Putamen (tissue), 1 donor: ENCODE measurements at places on chromosomes 7 and 10.
A peak's percentile ranks its signal among the peaks of the same experiment; 100 is the strongest.

DNA sequence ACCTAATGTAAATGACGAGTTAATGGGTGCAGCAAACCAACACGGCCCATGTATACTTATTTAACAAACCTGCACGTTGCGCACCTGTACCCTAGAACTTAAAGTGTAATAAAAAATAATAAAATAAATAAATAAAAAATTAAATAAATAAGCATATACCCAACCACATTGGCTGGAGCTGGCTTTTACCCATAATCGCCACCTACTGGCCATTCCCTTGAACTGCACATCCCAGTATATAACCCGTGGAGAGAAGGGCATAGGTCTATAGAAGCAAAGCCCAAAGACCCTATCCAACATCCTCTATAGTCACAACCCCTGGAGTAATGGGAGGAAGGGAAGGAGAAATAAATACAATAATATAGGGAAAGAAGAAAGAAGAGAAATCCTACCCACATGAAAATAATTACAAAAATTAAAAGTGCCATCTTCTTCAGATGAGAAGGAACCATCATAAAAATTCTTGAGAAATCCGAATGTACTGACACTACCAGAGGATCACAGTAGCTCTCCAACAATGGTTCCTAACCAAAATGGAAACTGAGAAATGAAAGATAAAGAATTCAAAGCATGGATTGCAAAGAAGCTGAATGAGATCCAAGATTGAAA lies 65.6 kb downstream of the TWIST1 start:
- no peak for DNase-seq

DNA sequence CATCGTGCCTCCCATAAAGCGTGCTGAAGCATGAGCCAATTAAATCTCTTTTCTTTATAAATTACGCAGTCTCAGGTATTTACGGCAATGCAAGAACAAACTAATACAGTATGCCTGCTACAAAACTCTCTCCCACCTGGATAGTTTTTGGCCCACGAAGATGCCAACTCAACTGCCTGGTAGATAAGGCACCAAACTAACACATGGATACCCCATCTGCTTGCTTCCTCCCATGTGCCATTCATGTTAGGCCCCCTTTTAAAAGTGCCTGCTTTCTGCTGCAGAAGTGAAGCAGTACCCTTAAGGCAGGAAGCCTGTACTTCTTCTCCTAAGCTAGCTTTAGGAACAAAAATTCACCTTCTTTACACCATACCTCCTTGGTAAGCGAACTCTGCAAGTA lies 15.6 kb upstream of the EPC1 start:
- DNase-seq: no peak

GRCh38 chr7:14760730-14761478 lies 141.6 kb downstream of the DGKB start:
- no peak for DNase-seq

GRCh38 chr10:125363791-125364190 lies 203.4 kb upstream of the CTBP2 start:
- DNase-seq: no peak

DNA sequence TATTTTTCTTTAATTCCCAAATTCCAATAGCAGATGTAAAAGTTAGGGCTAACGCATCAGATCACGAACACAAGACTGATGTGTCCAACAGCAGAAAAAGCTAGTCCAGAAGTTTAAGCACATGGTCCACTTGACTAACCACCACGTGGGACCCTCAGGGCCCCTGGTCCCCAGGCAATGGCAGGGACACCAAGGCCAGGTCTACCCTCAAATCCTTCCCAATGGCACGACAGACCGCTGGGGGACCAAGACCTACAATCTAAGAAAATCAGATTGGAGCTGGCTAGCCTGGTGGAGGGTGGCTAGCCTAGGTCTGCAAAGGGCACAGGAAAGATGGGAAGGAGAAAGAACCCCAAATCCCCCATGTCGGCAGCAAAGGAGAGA lies 1.5 kb downstream of the GIGYF1 start:
- no peak for DNase-seq

DNA sequence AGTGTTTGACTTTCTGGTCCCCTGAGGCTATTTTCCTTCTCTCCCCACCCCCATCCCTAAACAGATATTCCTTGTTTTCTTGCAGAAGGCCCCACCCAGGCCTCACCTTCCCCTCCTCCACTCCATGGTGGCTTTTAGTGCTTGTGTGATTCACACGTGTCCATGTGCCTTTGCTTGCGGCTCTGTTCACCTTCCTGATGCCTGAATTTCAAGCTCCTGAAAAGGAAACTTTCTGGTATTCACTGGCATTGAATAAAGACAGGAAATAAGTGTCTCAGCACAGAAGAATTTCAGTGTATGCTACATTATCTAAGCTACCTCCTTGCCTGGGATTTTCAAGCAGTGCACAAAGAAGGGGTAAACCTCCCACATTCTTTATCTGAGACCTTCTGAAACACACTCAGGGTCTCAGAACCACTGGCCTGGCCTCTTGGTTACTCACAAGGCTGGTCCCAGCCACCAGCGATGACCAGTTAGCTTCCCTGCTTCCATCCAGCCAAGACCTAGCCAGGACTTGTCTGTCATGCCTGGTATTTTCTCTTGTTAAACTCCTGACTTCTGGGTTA lies 17.2 kb upstream of the UBE2H start:
- DNase-seq: no peak

- DNase-seq: no peak
Measured at GRCh38 chr10:101778781-101779543, 3.0 kb upstream of the FGF8 start.

GRCh38 chr7:22351329-22351692 lies 5.6 kb downstream of the RAPGEF5 start:
- DNase-seq: no peak

DNA sequence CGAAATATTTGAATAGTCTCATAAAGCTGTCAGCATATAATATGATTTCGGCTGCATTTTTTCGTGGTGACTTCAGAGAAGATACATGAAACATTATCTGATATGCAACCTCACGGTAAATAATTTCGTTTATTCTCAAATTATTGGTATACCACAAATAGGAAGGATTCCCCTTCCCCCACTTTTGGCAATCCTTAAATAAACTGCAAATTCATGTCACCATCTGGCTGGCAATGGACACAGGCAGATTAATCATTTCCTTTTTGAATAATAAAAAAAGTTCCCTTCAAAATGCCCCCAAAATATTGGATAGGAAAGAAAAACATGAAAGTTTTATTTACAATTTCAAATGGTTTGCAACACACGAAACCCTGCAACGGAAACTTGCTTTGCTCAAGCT lies 234.5 kb upstream of the MEOX2 start:
- no peak for DNase-seq

DNA sequence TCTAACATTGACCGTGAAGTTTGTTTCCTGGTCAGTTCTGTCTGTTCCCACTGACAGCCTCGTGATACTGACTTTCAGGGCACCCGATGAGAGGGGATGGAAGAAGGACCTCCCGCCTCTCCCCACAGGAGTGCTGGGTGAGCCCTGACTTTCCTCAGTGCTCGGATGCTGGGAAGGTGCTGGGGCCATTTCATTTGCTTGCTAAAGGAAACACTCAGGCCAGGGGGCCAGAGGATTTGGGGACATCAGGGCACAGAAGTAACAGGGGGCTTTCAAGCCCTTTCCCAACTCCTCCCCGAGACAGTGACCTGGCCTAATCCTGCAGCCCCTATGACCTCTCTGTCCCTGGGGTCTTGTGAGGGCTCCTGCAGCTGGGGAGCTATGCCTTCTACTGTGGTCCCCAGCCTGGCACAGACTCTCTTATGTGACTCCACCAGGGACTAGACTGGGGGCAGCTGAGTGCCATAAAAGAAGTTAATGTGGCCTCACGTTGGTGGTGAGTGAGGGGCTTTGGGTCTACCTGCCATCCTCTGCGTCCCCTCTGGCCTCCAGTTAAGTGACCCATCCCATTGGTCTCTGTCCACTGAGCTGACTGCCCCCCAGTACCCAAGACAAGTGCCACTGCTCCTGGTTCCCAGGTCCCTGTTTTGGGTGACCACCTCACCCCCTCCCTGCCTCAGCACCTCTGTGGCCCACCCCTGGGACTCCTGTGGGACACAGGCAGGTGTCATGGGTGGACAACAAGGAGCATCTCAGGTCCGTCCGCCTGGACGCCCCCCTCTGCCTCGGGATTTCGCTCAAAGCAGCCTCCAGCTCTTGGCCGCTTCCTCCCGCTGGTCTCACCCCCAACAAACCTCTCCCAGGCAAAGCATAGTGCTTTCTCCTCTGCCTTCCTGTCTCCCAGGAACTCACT lies 33.4 kb upstream of the HSPA12A start:
- no peak for DNase-seq

DNA sequence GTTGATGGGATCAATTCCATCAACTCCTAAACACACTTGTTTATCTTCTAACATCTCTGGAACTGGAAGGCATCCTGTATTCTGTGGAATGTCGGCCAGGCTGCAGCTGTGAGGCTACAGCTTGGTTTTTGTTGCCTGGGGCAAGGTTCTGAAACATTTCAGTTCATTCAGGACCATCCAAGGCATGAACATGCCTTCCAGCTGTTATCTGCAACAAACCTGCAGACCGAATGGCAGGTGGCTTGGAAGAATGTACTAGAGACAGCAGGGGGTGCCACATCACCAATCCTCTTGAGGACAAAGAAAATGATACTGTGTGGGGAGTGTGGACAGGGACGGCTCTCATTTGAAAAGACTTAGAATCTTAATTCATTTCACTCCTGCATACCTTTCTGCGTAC lies 12.4 kb downstream of the PAPOLB start:
- no peak for DNase-seq

GRCh38 chr10:66931949-66932343 lies 6.1 kb downstream of the LRRTM3 start:
- peak; percentile 80 for DNase-seq

DNA sequence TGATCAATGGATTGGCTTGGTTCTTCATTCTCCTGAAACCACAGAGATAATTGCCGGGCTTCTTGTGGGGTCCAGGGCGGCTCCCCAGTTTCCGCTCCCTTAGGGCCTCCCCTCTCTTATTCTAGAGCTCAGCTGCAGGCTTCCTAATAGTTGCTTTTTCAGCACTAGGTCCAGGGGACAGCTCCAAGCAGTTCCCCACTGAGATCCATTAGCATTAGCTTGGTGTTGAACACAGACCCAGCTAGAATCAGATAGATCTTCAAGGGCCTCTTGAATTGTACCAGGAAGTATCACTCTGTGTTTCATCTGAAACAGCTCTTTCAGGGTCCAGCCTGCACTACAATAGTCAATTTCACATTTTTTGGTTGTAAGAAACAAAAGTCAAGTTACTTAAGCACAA lies 238.7 kb downstream of the SEC23IP start:
- DNase-seq: no peak

DNA sequence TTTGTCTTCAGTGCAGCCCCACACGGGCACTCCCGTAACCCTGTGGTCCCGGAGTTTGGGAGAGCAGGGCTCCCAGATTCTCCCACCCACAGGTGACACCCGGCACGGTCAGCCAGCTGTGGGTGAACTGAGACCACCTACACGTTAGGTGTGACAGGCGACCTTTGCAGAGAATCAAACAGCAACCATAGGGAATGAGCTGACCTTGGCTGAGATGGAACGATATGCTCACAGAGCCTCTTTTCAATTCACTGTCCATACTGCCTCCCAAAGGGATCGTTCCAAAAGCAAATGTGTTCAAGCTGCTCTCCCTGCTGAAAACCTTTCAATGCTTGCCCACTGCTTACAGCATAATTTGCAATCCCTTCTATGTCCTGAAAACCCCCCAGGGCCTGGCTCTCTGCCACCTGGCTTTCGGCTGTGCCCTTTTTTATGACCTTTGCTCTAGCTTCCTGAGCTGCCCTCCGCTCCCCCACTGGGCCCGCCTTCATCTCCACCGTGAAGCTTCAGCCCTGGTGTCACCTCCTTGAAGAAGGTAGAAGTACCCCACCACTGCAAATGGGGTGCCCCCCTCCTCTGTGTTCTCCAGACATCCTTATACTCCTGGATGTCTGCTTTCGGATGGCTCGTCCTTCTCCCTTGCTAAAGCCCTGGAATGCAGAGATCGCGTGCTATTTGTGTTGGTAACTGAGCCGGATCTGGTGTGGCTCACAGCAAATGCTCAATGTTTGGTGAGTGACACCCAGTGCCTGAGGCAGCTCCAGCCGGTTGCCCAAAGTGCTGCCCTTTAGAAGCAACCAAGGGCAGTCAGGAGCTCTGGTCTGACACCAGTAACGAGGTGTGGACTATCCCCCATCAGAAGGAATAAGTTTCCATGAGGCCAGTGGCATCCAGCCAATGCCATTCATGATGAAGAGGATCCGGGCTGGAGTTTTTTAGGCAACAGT lies 90.4 kb downstream of the KIAA1549 start:
- no peak for DNase-seq

- no peak for DNase-seq
Measured at GRCh38 chr10:59127991-59128390, 48.5 kb upstream of the PHYHIPL start.

GRCh38 chr7:131026297-131027000 lies 292.4 kb upstream of the KLF14 start:
- no peak for DNase-seq

DNA sequence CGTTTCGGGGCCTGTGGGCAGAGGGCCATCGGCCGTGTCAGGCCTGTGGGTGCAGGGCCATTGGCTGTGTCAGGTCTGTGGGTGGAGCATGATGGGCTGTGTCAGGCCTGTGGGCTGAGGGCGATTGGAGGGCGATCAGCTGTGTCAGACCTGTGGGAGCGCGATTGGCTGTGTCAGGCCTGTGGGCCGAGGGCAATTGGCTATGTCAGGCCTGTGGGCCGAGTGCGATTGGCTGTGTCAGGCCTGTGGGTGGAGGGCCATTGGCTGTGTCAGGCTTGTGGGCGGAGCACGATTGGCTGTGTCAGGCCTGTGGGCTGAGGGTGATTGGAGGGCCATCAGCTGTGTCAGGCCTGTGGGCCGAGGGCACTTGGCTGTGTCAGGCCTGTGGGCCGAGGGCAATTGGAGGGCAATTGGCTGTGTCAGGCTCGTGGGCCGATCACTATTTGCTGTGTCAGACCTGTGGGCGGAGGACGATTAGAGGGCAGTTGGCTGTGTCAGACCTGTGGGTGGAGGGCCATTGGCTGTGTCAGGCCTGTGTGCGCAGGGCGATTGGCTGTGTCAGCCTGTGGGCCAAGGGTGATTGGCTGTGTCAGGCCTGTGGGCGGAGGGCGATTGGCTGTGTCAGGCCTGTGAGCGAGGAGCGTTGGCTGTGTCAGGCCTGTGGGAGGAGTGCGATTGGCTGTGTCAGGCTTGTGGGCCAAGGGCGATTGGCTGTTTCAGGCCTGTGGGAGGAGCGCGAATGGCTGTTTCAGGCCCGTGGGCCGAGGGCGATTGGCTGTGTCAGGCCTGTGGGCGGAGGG lies 54.1 kb downstream of the DYNC2I1 start:
- DNase-seq: no peak
